Activated naive CD4-positive, alpha-beta T cell (primary cell): ENCODE measurements at places on chromosomes 2 and 18.

DNA sequence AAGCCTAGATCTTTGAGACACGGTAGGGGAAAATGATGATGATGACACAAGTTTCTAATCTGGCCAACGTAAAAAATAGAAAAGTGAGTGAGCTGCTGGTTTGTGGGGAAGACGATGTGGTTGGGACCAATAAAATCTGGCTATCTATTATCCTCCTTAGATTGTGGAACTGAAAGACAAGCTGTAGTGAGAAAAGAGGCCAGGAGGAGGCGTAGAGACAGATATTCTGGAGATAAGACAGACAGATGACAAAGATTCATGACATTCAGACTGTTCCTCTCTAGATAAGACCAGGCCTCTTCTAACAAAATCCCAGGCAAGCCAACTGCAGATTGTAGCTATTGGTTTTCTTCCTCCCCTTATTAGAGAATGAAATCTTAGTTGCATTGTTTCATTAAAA lies 376.3 kb upstream of the UBE2E3 start:
- DNase-seq, result no peak

DNA sequence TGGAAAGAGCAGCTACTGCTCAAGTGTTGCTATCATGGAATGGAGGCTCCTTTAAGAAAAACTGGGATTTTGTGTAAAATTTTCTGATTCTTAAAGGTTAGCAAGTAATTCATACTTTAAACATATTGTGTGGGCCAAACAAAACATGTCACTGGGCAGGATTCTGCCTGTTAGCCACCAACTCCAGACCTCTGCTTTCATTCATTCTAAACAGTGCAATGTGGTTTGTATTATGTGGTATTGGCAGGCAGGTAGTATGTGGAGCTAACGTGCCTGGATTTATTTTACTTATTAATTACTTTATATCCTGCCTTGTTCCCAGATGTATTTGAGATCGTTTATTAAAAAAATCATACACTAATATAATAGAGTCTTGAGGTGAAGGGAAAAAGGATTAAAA lies 1521.3 kb upstream of the ACVR2A start:
- no peak for DNase-seq

GRCh38 chr2:169716938-169717690 lies 16.5 kb upstream of the KLHL23 start:
- no peak for DNase-seq

DNA sequence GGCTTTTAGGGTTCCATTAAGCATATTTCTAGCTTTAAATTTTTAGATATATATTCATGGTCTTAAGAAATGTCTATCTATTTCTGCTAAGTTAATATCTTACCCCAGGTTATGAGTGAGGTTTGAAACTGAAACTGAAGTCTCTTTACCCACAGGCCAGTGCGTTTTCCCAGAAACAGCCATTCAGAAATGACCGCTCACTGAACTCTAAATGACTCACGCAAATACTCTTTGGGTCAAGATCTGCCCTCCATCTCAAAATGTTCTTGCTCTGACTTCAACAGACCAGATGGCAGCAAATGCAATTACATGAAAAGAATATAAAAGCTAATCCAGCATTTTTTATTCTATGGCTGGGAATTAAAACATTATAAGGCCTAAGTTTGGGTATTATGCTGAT lies 315.2 kb downstream of the TDRD15 start:
- no peak for DNase-seq

GRCh38 chr18:46264255-46264654 lies 160.1 kb downstream of the HAUS1 start:
- no peak for DNase-seq

- no peak for DNase-seq
Observed at GRCh38 chr18:23380817-23381216, 72.3 kb upstream of the RIOK3 start.

DNA sequence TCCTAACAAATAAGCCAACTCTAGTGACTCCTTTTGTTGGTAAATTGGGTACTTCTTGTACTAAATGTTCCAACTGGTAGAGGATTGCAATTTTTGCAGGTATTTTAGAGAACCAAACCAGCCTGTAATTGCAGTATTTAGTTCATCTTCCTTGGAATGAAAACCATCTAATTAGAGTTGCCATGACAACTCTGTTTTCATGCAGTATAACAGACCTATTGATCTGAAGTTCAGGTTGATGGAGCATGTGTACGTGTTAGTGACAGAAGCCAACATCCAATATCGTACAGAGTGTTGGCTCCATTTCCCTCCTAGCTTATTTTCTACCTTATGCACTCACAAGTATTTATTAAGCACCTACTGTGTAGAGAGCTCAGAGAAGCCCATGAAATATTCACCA lies 176.3 kb upstream of the FOSL2 start:
- no peak for DNase-seq

DNA sequence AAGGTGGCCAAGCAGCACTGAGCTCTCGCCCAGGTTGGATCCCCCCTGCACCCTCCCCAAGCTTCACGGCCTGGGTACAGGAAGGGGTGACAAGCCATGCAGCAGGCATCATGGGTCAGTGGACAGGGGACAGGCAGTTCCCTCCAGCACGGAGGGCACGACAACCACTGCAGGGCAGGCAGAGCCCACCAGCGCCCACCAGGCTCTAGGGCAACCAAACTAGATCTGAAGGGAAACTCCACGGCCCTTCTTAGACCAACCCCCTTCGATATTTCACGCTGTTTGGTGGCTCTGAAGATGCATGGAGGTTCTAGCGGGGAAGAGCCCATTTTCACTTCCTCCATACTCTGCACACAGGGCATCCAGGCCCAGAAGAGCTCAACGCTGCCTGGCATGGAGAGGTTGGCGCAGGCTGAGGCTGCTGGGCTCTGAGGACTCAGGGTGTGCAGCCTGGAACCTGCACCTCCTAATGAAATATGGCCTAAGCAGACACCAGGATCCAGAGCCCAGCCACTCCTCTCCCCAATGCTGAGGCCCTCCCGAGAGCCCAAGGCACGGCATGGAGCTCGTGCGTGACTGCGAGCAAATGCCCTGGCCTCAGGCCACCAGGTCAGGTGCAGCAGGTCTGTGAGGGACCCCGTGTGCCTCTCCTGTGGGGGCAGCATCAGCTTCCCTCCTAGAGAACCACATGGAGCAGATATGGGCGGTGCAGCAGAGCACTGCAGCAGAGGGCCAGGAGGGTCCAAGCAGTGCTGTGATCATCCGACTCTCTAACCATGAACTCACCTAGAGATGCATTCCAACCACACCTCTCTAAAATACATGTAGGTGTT lies 8.7 kb upstream of the MTERF4 start:
- no peak for DNase-seq

DNA sequence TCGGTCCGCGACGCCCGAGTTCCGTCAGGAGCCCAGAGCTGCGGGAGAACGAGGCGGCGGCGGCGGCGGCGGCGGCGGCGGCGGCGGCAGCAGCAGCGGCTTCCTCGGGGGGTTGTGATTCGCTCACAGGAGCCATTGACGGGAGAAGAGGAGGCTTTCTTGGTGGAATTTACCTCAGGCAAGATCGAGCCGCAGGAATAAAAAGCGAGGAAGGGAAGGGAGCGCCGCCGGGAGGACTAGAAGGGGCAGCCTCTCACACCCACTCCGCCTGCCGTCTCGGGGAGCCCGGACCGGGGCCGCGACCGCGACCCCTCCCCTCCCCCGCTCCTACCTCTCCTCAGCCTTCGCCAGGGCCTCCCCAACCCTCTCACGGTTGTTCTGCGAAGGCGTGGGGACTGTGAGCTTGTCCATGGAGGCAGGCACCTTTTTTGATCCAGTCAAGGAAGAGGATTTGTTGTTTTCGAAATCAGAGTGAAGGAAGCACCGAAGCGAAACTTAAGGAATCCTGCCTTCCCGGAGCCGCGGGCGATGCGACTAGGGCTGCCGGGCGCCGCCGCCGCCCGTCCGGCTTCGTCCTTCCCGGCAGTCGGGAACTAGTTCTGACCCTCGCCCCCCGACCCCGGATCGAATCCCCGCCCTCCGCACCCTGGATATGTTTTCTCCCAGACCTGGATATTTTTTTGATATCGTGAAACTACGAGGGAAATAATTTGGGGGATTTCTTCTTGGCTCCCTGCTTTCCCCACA lies 506 bp downstream of the BMPR2 start:
- peak; percentile 8 for DNase-seq

DNA sequence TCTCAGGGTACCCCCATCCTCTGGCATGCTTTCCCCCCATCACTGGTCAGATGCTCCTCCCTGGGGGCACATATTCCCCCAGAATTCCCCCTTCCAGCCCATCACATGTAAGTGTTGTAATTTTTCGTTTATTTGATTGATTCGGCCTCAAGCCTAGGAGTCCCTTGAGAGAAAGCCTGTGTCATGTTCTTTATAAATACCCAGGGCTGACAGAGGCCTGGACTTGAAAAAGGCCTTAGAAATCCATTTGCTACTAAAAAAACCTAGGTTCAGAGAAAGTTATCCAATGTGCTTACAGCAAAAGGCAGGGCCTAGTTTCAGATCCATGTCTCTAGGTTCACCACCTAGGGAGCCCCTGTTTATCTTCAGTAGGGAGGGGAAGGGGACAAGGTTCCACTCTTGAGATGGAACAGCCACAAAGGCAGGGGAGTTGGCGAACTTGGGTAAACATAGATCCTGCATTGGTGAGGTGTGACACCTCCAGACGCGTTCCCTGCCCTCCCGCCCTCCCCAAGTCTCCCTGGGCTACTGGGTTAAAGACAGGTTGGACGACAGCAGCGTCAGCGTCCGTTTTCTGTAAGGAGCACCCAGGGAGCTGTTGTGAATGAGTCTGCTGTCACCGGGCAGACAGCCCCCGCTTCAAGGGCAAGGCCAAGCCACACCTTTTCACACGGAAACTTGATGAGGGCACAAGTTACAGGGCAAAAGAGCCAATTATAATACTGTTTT lies 147.8 kb downstream of the EN1 start:
- DNase-seq, result no peak

DNA sequence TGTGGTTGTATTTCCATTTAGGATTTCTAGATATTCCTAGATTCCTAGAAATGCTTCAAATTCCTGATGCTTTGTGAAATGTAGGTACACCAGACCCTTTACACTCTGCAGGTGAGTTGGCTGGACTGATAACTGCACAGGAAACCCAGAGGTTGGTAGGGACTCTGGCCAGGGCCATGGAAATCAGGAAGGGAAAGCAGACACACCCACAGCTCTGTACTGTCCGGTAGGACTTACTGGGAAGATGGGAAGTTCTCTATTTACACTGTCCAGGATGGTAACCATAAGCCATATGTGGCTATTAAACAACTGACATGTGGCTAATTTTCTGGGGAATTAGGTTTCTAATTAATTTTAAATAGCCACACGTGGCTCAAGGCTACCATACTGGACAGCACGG lies 31.4 kb downstream of the NEMP2 start:
- no peak for DNase-seq

GRCh38 chr2:170744248-170745002 lies 25.8 kb upstream of the ERICH2 start:
- DNase-seq, result no peak

DNA sequence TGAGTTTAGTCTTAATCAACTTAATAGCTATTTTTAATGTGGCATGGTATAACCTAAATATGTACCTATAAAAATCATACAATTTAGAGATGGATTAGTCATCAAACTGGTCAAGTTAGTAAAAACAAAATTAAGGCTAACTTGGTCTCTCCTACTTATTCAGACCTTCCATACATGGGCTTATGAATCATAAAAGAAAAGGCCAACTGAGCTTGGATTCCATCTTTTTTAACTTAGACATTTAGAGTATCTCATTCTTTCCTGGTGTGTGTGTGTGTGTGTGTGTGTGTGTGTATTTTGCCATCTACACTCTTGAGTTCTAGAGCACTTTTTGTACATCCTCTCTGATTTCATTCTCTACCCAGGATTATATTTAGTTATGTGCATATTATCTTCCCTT lies 637.5 kb downstream of the PLCL1 start:
- no peak for DNase-seq

DNA sequence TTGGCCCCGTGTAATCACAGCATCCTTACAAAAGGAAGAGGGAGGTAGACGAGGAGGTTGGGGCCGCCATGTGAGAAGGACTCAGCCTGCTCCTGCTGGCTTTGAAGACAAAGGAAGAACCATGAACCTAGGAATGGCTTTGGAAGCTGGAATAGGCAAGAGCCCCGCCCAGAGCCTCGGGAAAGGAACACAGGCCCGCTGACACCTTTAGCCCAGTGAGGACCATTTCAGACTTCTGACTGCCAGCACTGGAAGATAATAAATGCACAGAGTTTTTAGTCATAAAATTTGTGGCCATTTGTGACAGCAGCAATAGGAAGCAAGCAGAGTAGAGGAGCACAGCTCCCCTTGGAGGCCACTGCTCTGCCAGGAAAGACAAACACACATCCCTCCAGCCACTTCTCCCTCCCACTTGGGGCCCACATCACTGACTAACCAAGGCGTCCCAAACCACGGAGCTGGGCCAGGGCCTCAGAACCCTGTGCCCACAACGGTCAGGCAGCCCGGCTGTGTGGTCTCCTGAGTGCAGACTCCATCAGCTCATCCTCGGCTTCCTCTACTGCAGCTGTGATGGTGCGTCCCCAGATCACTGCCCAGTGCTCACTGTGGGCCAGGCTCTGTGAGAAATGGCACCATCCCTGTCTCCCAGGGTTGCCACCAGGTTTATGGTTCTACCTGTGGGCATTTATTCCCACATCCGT lies 39.7 kb downstream of the TFCP2L1 start:
- no peak for DNase-seq

DNA sequence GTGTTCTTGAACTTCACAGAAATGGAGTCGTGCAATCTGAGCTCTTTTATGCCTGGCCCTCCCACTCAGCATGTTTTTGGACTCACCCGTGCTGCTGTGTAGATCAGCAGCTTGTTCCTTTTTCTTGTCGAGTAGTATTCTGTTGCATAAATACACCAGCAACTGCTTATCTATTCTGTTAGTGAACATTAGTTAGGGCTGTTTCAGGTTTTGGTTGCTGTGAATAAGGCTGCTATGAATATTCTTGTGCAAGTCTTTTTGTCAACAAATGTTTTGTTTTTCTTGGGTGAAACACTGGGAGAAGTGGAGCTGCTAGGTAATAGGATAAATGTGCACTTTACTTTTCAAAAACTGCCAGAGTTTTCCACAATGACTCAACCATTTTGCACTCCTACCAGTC lies 15.3 kb upstream of the CIDEA start:
- DNase-seq, result no peak

- DNase-seq, result no peak
Observed at GRCh38 chr2:105237045-105237765, 4.3 kb upstream of the GPR45 start.

GRCh38 chr2:232013701-232014353 lies 52.3 kb downstream of the DIS3L2 start:
- no peak for DNase-seq

- no peak for DNase-seq
Observed at GRCh38 chr2:4792126-4792525, 900.1 kb upstream of the SOX11 start.

DNA sequence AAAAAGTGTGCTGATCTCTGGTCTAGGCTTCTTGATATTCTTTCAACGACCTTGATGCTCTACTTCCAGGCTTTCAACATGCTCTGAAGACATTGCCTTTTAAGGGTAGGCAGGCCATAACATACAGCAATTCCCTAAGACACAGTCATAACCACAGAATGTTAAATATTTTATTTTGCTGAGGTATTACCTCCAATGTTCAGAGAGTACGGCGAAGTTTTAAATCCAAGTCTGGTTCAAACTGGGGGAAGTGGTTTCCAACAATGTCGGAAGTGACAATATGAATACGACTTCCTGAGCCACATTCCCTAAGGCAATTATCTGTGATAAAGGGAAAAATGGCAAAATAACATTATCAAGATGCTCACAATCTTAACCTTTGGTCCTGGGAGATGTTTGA lies 1077.9 kb upstream of the PIK3C3 start:
- no peak for DNase-seq
